OCI-LY7 (cell line): ENCODE measurements at places on chromosomes 1 and 21.
A peak's percentile ranks its signal among the peaks of the same experiment; 100 is the strongest.

DNA sequence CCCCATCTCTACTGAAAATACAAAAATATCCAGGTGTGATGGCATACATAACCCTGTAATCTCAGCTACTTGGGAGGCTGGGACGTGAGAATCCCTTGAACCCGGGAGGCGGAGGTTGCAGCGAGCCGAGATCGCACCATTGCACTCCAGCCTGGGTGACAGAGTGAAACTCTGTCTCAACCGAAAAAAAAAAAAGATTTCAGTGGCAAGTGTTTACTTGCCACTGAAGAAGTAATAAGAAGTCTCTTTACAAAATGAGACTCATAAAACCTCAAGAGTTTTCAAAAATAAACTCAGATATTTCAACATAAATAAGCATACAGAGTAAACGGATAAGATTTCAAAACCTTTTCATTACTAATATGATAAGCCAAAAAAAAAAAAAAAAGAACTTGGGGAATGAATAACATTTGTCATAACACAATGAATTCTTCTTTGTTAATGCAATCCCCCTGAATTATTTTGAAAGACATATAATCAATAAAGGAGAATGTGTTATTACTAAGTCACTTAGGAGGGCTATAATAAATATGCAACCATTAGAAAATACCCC is 34.2 kb upstream of the EXO1 start:
- DNase-seq = no peak

GRCh38 chr1:15724949-15725880 is 10.8 kb upstream of the SLC25A34 start:
- no peak for DNase-seq

DNA sequence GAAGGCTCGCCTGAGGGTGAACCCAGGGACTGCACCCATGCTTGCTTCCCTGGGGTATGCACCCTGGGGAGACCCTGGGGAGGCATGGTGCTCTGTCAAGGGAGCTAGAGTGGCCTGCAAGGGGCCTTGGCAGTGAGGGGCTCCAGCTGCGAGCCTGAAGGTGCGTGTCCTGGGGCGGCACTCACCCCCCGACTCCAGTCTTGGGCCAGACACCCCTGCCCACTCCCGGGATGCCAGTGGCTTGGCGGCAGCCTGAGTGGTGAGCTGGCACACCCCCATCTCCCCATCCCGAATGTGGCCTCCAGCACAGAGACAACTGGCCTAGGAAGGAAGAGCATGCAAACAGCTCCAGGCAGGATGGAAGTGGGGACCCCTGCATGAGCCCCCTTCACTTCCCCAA is 2.6 kb downstream of the SUMO3 start:
- DNase-seq = no peak

- peak; percentile 46 for DNase-seq
Observed at GRCh38 chr1:46180082-46180616, 3.9 kb upstream of the P3R3URF start.

GRCh38 chr1:39707506-39707905 is 16.3 kb upstream of the HPCAL4 start:
- DNase-seq = no peak

DNA sequence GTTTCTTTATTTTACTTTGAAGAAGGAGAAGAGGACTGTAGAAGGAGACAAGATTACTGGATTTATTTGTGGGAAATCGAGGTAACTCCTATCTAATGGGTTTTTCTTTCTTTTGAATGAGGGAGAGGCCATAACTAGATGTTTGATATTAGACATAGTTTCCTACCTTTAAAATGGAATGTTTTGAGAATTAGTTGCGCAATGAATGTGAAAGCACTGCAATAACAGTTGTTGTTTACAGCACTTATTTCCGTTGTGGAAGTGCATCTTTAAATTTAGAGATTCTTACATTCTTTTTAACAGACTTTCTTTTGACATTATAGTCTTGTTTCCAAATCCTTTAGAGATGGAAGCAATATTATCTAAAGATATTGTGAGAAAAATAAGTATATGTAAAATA is 229.0 kb downstream of the SRGAP2C start:
- DNase-seq = no peak

- DNase-seq = no peak
Observed at GRCh38 chr1:116923421-116923820, 13.7 kb downstream of the PTGFRN start.

GRCh38 chr1:147177611-147178380 is 5.5 kb upstream of the PRKAB2 start:
- no peak for DNase-seq

- DNase-seq = no peak
Observed at GRCh38 chr1:90074566-90074965, 79.7 kb downstream of the ZNF326 start.

GRCh38 chr1:155198547-155198906 is 9.2 kb downstream of the THBS3 start:
- no peak for DNase-seq
